Stimulated activated naive CD8-positive, alpha-beta T cell treated with anti-CD3 and anti-CD28 coated beads, Interleukin-15, Interleukin-2, amounts not matched to agents 100 U/mL and 50 U/mL, for 24 hours (primary cell): ENCODE measurements at places on chromosomes 1 and 21.

GRCh38 chr1:167482184-167482583 lies 36.1 kb downstream of the CD247 start:
- DNase-seq, result peak; percentile 46

DNA sequence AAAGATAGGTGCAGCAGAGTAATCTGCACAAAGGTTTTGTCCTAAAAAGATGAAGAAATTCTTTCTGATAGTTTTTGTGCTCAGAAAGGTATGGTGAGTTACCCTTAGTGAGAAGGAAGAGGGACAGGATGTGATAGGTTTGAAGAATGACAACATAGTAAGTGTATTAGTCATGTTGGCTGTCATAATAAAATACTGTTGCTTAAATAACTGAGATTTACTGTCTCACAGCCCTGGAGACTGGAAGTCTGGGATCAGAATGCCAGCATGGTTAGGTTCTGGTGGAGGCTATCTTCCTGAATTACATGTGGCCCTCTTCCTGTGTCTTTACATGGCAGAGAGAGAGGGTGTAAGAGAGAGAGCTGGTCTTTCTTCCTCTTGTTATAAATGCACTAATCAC lies 965.2 kb downstream of the TTLL7 start:
- no peak for DNase-seq

DNA sequence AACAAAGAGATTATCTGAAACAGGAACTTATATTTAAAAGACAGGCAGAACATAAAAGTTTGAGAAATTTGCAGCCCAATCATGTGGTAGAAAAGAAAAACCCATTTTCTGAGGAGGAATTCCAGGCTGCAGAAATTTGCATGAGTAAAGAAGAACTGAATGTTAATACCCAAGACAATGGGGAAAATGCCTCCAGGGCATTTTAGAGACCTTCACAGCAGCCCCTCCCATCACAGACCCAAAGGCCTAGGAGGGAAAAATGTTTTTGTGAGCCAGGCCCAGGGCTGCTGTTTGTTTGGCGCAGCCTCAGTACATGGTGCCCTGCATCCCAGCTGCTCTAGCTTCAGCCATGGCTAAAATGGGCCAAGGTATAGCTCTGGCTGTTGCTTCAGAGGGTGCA lies 554.3 kb upstream of the CHRM3 start:
- no peak for DNase-seq

GRCh38 chr1:118093017-118093416 lies 92.0 kb downstream of the SPAG17 start:
- no peak for DNase-seq

DNA sequence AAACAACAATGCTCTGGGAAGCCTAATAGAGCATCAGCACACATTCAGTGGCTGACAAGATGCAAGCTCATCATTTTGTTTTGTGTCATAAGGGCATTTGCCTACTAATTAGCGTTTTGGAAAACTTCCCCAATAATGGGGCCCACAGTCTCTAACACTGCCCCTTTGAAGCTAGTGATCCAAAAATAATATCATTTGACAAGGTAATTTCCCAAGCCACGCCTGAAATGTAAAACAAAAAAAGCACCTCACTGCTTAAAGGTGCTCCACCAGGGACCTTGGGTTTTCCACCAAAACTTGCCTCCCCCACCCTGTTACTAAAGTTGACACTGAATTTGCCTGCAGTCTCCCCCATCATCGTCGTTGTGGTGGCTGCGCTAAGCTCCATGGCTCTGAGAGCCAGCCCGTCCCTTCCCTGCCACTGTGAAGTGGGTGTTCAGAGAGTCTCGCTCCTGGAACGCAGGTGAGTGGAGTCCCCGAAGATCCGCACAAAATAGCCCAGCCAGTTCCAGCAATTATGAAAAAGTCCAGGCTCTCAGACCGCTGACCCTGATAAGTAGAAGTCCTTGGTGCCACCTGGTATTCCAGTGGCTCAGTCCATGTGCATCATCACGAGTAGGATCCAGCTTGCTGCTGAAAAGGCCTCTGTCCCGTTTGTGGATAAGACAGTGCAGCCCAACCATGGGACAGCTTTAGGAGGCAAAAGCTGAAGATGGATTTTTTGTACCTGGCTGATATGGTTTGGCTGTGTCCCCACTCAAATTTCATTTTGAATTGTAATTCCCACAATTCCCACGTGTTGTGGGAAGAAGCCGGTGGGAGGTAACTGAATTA lies 52.2 kb downstream of the RAB3GAP2 start:
- no peak for DNase-seq

DNA sequence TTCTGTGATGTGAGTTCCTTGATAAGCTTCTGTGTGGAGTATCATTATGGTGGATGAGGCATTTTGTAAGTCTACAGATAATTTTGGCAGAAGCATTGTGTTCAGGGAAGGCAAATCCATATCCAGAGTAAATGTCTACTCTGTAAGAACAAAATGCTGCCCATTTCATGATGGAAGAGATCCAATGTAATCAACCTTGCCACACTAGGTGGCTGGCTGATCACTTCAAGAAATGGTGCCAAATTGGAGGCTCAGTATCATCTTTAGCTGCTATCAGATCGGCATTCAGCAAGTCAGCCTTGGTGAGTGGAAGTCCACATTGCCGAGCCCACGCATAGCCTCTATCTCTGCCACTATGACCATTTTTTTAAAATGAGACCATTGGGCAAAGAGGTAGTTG lies 565.8 kb upstream of the USP24 start:
- no peak for DNase-seq

DNA sequence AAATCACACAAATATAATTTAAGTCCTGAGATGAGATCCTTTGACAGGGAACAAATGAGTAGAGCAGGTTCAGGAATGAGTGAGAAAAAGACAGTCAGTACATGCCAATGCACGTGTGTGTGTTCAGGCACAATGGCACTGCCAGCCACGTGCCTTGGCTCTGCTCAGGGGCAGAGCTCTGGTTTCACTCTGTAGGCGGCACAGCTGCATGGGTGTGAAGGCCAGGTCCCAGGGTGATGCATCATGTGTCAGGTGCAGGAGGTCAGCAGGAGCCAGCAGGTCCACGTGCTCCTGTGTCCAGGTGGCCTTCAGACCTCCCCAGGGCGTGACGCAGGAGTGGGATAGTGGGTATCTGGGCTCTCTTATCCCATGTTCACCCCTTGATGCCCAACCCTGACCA lies 386.1 kb downstream of the KCNH1 start:
- no peak for DNase-seq

DNA sequence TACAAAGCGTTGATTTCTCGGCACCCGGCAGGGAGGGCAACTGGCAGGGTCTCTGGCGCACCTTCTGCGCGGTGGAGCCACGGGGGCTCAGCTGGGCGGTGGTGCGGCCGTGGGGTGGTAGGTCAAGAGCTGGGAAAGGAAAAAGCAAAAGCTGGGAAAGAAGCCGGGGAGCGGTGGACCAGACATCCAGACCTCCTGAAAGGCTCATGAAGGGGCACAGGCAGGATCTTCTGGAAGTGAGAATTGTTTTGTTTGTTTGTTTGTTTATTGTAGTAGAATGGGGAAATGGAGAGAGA lies 7.2 kb upstream of the RNU1-1 start:
- DNase-seq, result no peak

- DNase-seq, result no peak
Observed at GRCh38 chr1:73943270-73943669, 254.7 kb downstream of the LRRIQ3 start.

DNA sequence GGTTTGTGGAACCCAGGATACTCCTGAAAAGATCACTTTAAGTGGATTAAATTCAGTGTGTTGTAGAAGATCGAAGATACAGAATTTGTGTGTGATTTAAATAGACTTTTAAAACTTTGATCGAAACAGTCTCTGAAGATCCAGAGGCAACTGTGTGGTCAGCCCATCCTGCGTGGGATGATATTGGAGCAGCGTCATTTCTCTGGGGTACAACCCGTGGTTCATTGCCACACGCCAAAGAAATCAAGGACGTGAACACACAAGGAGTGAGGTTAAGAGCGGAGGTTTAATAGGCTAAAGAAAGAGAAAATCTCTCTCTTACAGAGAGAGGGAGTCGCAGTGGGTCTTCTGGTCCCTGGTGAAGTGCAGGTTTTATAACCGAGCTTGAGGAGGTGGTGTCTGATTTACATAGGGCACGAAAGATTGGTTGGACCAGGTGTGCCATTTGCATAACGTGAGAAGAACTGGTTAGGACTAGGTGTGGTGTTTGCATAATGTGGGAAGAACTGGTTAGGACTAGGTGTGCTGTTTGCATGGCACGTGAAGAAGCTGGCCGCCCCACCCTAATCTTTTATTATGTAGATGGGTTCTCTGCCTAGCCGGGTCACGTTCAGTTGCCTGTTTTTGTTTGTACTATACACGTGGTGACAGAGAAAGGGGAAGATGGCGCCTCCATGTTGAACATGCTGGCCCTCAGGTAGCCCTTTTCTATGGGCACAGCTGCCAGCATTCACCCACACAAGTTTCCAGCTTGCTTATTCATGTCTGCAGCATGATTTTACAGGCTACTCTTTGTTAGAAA lies 82.3 kb downstream of the ADSS2 start:
- DNase-seq, result no peak

DNA sequence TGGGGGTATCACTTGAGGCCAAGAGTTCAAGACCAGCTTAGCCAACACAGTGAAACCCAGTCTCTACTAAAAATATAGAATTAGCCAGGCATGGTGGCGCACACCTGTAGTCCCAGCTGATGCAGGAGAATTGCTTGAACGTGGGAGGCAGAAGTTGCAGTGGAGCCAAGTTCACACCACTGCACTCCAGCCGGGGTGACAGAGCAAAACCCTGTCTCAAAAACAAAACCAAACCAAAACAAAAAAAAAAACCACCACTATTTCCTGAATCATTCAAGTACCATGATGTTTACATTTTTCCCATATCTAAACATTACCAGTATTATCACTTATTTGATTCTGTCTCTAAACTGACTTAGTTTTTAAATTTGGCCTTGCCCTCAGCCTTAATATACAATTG lies 29.5 kb downstream of the TUT4 start:
- DNase-seq, result no peak

DNA sequence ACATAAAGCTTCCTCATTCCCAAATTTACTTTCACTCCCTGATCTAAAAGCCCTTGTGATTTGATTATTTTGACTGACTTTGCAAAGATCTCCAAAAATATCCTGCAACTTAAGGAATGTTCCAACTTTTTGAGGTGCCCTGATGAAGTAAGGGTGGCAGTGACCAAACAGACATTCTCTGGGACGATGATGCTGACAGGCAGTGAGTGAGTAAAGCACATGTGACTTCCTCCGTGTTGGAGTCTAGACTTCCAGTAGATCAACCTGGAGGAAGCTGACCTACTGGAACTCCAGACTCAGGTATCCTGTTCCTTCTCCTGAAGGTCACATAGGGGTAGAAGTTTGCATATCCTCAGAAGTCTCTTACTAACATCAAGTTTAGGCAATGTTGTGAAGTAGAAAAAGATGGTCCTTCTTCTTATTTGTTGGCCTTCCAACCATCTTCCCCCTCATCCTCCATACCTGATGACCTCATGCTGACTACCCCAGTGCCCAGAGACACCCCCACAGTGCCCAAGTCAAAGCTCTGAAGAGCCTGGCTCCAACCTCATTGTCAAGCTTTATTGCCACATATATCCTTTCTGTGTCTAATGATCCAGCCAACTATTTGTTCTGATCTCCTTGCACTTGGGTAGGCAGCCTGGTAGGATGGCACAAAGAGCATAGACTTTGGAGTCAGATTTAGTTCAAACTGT lies 16.0 kb downstream of the TNFSF4 start:
- DNase-seq, result no peak

DNA sequence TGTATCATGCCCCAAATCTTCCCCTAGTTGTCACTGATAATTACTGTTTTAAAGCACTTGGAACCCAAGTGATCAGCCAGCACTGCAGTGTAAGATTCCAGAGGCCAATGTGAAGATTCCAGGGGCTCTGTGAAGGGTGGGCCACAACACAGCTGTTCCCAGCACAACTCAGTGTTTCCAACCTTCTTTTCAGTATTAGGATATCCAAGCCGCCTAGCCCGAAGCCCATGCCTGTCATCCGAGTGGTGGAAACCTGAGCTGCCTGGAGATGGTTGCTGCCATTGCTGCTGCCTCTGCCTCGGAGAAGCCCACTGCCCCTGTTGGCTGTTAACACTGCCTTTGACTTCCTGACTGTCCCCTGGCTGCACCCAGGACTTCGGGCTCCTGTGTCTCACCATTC lies 30.4 kb upstream of the SNX27 start:
- no peak for DNase-seq

- DNase-seq, result no peak
Observed at GRCh38 chr1:44447051-44447810, 42.2 kb downstream of the RNF220 start.

- no peak for DNase-seq
Observed at GRCh38 chr1:112636597-112637253, 17.1 kb downstream of the CAPZA1 start.

- peak; percentile 7 for DNase-seq
Observed at GRCh38 chr21:17610911-17611310, 1.8 kb downstream of the BTG3 start.

DNA sequence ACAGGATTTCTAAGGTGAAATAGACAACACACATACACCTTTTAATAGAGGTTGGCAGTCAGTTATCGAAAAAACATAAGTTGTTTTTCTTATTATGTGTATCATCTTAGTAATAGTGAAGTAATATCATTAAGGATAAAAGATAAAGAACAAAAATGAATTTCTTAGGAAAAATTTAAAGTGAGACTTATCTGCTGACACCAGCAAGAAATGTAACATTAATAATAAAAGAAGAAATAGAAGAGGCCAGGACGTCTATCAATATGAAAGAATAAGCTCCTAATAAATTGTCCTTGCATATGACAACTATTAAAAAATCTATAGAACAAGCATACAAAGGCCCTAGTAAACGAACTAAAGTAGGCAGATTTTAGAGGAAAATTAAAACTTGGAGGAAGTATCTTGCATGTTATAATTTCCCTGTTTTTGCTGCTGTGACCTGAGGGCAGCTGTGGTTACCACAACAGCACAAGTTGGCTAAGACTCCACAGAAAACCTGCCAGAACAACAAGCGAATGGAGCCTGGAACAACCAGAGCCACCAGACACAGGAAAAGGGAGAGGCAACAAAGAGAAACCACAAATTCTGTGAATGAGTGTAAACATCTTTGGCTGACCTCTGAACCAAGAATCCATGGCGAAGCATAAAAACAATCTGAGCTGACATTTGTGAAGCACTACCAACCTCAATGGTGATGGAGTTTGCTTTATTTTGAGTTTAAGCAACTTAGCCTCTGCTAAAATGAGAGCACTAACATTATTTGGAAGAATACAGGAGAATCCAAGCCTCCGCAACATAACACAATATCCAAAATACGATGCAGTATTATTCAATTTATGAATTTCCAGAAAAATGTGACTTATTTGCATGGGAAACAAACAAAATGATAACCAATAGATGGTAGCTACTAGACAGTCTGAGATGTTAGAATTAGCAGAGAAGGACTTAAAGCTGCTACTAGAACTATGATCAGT lies 207.5 kb downstream of the KCNT2 start:
- no peak for DNase-seq

GRCh38 chr1:59171788-59172187 lies 125.1 kb upstream of the FGGY start:
- no peak for DNase-seq

- DNase-seq, result no peak
Observed at GRCh38 chr1:115524236-115524635, 117.5 kb upstream of the VANGL1 start.

GRCh38 chr1:61808968-61809367 lies 66.7 kb downstream of the PATJ start:
- no peak for DNase-seq
